ENCODE measurements at places on chromosomes 16 and 17.
A peak's percentile ranks its signal among the peaks of the same experiment; 100 is the strongest.

DNA sequence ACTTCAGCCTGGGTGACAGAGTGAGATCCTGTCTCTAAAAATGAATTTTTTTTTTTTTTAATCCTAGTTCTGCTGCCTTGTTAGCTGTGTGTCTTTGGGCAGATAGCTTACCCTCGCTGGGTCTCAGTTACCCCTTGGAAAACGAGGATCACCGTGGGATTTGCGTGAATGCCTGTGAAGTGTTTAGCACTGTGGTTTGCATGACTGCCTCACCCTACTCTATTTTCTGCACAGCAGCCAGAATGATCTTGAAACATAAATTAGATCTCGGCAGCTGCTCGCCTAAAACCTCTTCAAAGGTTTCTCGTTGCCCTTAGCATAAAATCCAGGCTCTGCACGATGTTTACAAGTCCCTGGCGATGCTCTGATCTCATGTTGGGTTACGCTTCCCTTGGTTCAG lies 71.2 kb upstream of the GRIN2A start:
- DNase-seq = no peak

GRCh38 chr17:15233022-15233805 lies 31.9 kb downstream of the PMP22 start:
- DNase-seq = peak; percentile 40

- DNase-seq = no peak
These were observed 217.7 kb downstream of the CCDC182 start for GRCh38 chr17:57527221-57528057.

DNA sequence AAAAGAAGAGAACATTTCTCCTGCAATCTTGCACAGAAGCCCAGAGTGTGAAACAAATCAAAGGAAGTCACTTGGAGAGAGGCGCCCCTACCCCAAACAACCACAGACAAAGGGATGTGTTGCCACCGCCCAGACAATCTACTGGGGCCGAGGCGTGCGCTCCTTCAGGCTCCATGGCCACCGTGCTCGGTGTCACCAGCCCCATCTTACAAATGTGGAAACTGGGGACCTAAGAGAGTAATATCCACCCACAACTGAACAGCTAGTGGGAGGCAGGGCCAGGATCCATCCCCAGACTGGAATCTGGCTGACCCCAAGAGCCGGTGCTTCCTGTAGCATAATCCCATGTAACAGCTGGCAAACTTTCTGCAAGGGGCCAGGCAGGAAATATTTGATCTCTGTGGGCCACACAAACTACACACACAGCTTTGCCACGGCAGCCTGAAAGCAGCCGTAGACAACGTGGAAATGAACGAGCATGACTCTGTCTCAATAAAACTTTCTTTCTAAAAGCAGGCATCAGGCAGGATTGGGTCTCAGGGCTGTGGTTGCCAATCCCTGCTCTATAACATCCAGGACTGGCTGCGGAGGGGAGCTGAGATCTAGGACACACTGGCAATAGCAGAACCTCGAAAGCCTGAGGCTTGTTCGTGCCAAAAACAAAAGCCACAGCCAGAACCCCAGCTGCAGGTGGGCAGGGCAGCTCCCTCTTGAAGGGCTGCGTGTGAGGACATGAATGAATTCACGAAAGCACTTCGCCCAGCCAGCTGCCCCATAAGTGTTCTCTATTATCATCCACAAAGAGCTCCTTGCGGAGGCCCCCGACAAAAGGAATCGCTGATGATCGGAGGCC lies 26.6 kb upstream of the GINS2 start:
- no peak for DNase-seq

DNA sequence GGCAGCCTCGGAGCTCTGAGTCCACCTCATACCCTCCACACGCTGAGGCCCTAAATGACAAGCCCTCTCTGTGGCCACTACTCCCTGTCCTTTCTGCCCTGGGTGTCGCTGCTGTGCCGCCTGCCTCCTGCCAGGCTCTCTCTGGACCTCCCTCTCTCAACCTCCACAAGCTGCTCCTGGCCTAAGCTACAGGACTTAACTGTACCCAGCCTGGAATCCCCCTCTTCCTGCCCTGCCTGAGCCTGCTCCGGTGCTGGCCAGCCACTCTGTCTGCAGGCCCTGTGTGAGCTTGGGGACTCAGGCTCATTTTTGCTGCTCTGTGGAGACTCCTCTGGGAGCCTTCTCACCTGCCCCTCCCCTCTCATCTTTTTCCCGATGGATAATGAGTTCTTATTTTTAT lies 21.5 kb downstream of the IFT140 start:
- DNase-seq = no peak
